ENCODE measurements at places on chromosomes 1 and 21.
A peak's percentile ranks its signal among the peaks of the same experiment; 100 is the strongest.

DNA sequence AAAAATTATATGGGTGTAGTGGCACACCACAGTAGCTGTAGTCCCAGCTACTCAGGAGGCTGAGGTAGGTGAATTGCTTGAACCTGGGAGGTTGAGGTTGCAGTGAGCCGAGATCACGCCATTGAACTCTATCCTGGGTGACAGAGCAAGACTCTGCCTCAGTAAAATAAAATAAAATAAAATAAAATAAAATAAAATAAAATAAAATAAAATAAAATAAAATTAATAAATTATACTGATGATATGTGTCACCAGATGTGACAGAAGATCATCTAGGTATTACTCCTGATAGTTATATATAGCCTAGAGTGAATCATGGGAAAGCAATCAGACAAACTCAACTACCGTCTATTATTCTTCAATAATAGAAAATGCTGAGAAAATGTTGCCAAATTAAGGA, 972.5 kb downstream of the MRPL39 start:
- DNase-seq = no peak

DNA sequence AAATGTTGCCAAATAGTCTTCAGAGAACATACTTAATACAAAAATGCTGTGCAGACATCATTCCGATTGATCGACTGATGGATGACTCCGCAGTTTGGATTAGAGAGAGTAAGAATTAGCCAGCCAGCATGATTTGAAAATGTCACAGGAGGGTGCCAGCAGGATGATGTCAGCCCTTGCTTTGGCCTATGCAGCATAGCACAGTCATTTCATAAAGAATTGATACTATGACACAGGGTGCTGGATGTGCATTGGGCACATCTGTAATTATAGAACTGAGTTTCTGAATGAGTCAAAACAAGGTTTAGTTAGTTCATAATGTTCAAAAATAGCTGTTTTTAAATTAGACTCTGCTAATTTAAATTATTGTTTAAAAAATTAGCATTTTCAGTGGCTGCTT, 21.6 kb upstream of the TRAF5 start:
- DNase-seq = peak; percentile 37

DNA sequence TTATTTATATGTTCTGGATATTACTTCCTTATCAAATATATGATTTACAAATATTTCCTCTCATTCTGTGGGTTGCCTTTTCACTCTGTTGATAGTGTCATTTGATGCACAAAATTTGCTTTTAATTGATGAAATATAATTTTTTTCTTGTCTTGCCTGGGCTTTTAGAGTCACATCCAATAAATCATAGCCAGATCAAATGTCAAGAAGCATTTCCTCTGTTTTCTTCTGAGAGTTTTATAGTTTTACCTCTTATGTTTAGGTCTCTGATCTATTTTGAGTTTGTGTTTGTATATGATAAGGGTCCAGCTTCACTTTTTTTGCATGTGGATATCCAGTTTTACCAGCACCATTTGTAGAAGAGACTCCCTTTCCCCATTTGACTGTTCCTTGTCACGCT, 29.5 kb downstream of the CD46 start:
- no peak for DNase-seq

DNA sequence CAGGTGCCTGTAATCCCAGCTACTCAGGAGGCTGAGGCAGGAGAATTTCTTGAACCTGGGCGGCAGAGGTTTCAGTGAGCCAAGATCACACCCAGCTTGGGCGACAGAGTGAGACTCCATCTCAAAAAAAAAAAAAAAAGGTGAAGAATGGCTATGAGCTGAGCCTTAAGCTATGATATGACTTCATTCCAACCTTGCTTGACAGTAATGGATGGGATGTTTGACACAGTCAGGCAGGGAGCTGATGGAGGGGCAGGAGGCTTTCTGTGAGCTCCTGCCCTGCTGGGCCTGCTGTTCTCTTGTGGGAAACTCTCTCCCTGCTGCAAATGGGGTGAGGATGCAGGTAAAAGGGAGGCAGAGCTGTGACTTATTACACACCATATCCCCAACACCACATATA, 27.6 kb downstream of the NCF2 start:
- no peak for DNase-seq

- DNase-seq = no peak
Observed at GRCh38 chr1:54741531-54741930, 22.8 kb downstream of the PARS2 start.

GRCh38 chr21:38455403-38455802, 42.9 kb downstream of the ERG start:
- DNase-seq = no peak

GRCh38 chr1:162570718-162571117, 9.2 kb downstream of the UAP1 start:
- no peak for DNase-seq

GRCh38 chr1:180693564-180694244, 61.9 kb downstream of the XPR1 start:
- DNase-seq = no peak

GRCh38 chr1:47399846-47400155, 16.3 kb upstream of the FOXE3 start:
- no peak for DNase-seq

- no peak for DNase-seq
Observed at GRCh38 chr1:52677076-52677806, 20.9 kb downstream of the COA7 start.

GRCh38 chr1:3779912-3780416, 7.4 kb downstream of the SMIM1 start:
- no peak for DNase-seq

DNA sequence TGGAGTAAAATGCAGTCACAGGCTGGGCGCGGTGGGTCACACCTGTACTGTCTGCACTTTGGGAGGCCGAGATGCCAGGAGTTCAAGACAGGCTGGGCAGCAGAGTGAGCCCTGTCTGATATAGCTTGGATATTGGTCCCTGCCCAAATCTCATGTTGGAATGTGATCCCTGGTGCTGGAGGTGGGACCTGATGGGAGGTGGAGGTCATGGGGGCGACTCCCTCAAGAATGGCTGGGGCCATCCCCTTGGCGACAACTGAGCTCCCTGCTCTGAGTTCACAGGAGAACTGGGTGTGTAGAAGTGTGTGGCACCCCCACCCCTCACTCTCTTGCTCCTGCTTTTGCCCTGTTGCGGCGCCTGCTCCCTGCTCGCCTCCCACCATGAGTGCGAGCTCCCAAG, 11.5 kb upstream of the PDXK start:
- no peak for DNase-seq

Measured in activated naive CD4-positive, alpha-beta T cell treated with anti-CD3 and anti-CD28 coated beads, Interleukin-2, amount 50 U/mL, for 72 hours (primary cell).